ENCODE measurements at places on chromosomes 7 and 10. TPM values are rescaled to one million over a fixed set of nuclear protein-coding genes. Genes with fewer than 3 reads are reported as not detected.

Gene ELAPOR2
- total RNA-seq: 0.68 TPM

Gene CALN1
- not detected for total RNA-seq

Gene TMEM213
- total RNA-seq: 9.8 TPM

Gene MYO3A
- total RNA-seq: 0.14 TPM

Gene SKAP2
- total RNA-seq: 68.1 TPM

Gene FAM25G
- not detected for total RNA-seq

Gene TUBAL3
- not detected for total RNA-seq

Gene CREB5
- 12.9 TPM for total RNA-seq

Gene AKR1C4
- total RNA-seq: 0.40 TPM

Gene ZNF853
- total RNA-seq: 10.1 TPM

Gene ZNF783
- total RNA-seq: 18.1 TPM

All from Calu3 (cell line).